ENCODE measurements at places on chromosomes 2 and 18. TPM values are rescaled to one million over a fixed set of nuclear protein-coding genes. Genes with fewer than 3 reads are reported as not detected.

DNA sequence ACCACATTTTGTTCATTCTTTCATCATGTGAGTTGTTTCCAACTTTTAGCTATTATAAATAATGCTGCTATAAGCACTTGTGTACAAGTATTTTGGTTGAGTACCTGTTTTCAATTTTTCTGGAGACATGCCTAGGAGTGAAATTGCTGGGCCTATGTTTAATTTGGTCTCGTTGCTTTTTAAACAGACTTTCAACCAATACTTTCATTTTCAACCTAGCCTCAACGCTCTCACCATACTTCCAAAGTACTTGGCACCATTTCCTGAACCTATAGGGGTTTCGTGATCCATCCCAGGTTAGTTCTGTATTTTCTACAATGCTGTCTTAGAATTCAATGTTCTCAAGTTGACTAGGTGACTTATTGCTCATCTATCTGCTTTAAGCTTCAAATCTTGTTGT lies 126.1 kb downstream of the SRBD1 start:
- no peak for DNase-seq

GRCh38 chr2:170744248-170745002 lies 25.8 kb upstream of the ERICH2 start:
- DNase-seq = no peak

DNA sequence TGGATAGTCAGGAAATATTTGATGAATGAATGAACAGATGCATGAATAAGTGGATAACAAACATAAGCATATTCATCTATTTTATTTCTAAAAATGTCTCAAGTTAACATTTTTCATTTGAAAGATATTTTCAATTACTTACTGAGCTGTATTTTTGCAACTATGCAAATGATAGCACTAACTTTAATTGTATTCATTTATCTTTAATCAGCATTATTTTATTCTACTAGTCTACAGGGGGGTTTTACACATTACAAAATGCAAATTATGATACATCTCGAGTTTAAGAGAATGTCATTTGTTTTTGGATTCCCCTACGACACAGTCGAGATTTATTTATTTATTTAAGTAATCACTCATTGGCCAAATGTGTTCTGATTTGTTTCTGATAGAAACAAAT lies 530.6 kb downstream of the ERBB4 start:
- no peak for DNase-seq

The OTOS gene
- 0.36 TPM for polyA plus RNA-seq

DNA sequence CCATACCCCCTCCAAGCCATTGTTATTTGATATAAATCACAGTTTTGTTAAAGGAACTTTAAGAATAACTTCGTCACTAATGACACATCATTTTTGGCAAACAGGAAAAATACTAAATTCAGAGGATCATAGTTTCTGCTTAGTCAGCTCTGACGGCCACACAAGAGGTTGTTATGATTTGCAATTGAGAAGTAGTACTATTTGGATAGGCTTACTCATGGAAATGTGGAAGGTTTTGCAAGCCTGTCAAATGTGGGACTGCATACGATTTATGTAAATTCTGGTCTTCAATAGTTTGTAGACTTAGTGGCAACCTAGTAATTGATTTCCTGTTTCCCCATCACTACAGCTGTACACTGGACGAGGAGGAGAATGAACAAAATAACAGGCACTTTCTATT lies 108.1 kb downstream of the ARHGEF33 start:
- no peak for DNase-seq

- DNase-seq = no peak
Measured at GRCh38 chr2:84550916-84551315, 34.6 kb downstream of the DNAH6 start.

DNA sequence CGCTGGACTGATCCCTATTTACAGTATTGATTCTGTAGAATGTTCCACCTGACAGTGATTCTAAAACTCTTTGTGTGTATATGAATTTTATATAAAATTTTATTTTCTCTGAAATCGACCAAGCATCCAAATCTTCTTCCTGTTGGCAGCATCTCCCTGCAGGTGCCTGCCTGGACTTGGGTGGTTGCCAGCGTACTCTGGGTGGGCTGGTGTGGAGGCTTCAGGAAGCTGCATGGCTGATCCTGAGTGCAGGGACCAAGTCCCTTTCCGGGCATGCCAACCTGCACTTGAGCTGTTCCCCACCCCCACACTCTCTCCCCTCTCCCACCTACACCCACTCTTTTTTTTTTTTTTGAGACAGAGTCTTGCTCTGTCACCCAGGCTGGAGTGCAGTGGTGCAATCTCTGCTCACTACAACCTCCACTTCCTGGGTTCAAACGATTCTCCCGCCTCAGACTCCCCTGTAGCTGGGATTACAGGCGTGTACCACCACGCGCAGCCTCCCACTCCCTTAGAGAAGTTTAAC lies 53.2 kb upstream of the ALKAL2 start:
- no peak for DNase-seq

All from renal cortex interstitium (tissue), 15 donors.